Renal cortical epithelial cell (primary cell): ENCODE measurements at places on chromosomes 1 and 21. TPM values are rescaled to one million over a fixed set of nuclear protein-coding genes. Genes with fewer than 3 reads are reported as not detected.

- no peak for DNase-seq
These were observed 7.9 kb upstream of the NLRP3 start for GRCh38 chr1:247408100-247408499.

DNA sequence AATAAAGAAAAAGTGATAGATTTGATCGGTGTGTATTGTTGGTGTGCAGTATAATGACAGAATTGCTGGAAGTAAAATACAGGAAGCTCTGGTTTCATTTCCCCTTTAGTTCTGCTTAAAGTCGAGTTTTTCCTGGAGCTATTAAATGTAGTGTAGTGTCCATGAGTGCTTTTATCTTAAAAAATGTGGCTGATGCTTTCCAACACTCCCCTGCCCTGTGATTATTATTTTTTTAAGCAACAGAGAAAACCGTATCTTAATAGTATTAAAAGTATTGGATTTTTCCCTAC, 1.1 kb downstream of the LGALS8 start:
- no peak for DNase-seq

GRCh38 chr1:168139070-168139469, 2.3 kb upstream of the GPR161 start:
- no peak for DNase-seq

The DCDC2B gene
- not detected in 2 replicates for total RNA-seq

DNA sequence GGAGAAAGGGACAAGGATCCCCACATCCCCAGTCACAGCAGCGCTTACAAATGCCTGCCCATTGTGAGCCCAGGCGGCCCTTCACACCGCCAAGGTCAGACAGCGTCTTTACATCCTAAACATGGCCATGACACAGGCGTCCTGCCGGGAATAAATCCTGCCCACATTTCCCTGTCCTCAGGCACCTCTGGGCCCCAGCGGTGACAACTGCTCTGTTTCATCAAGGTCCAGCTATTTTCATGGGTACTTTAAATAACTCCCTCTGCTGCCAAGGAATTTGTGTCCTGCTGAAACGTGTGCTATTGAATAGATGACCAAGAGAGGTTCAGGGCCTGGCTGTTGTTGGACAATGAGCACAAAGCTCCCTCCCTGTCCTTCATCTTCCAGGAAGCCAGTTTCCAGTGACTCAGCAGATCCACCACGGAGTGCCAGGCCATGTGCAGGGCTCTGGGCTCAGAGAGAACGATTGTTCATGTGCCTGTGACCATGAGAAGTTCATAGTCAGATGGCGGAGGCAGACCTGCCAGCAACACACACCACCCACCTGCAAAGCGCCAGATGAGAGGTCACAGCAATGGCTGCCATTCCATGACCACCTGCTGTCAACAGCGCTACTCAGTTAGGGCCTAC, 195.8 kb downstream of the MATN1 start:
- DNase-seq: peak; percentile 83
